ENCODE measurements at places on chromosomes 7 and 10. TPM values are rescaled to one million over a fixed set of nuclear protein-coding genes. Genes with fewer than 3 reads are reported as not detected.

Gene HOXA4
- not detected for total RNA-seq

DNA sequence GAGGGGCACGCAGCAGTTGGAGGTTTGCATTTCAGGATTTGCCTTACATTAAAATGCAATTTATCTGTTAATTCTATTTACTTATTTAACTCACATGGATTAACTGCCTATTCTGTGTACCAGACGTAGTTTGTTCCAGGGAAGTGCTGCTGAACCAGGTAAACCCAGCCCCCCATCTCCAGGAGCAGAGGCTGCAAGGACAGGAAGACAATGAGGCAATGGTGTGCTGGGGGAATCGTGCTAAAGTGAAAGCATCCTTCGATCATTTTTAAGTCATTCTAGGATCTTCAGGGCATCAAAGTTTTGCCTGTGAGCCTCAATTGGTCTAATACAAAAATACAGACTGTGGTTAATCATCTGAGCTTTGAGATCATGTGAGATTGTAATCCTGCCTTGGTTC lies 166.4 kb downstream of the DNAJB6 start:
- H3K4me3 ChIP-seq: no peak overlapping the region
- H3K27ac ChIP-seq: no peak overlapping the region
- no peaks in the 10 kb centered on the region for H3K36me3 ChIP-seq
- H3K4me1 ChIP-seq: no peaks in the 10 kb centered on the region
- H3K27me3 ChIP-seq: no peaks in the 10 kb centered on the region
- DNase-seq: no peak

- DNase-seq: no peak
- no peak overlapping the region for H3K4me3 ChIP-seq
- H3K36me3 ChIP-seq: no peaks in the 10 kb centered on the region
- H3K4me1 ChIP-seq: no peaks in the 10 kb centered on the region
- no peaks in the 10 kb centered on the region for H3K27me3 ChIP-seq
- no peak overlapping the region for H3K27ac ChIP-seq
These were observed 66.7 kb upstream of the GPR26 start for GRCh38 chr10:123599366-123599849.

DNA sequence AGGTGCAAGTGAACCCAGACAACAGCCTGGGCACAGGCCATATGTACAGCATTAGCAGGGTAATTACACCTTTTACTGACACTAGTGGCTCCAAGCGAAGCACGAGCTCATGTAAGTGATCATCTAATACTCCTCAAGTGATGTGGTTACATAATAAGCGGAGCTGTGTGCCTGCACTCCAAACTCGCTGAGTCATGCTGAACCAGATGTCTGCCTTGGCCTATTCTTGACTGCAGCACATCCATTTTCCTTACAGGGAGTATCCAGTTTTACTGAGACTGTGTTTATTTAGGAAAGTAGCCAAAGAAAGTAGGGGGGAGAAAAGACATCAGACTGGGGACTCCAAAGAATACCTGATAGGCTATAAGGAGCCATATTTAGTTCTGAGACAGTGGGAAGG lies 90.1 kb downstream of the GRM3 start:
- H3K4me3 ChIP-seq: no peak overlapping the region
- no peak overlapping the region for H3K27ac ChIP-seq
- no peaks in the 10 kb centered on the region for H3K27me3 ChIP-seq

DNA sequence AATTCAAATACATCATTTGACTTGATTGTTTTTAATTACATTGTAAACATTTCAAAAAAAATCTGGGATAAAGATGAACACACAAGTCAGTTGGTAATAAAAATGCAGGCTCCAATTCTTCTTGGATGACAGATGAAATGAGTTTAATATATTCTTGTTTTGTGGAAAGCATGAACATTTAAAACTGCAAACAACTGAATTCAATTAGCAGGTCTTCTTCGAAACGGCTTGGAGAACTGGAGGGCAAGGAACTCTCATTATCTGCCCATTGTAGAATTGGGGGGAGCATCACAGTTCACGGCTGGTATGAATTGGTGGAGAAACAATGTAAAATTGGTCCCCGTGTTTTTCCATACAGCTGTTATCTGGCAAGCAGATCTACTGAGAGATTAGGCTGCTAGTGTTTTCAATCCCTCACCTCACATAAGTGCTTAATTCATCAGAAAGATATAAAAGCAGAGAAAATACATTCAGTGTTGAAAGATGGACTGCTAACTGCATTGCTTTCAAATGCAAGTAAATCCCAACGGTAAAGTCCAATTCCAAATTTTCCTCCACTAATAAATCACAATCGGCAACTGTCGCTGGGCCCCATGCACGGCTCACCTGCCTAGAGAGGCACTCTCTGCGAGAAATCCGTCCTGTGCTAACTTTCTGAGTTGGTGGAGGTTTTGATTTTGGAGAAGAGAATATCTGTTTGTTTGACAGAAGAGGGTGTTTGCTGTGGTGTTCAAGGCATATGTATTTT lies 199.5 kb downstream of the ZNF438 start:
- no peak for DNase-seq
- H3K36me3 ChIP-seq: no peaks in the 10 kb centered on the region
- no peak overlapping the region for H3K27ac ChIP-seq
- no peak overlapping the region for H3K4me3 ChIP-seq
- no peaks in the 10 kb centered on the region for H3K4me1 ChIP-seq

- H3K36me3 ChIP-seq: no peaks in the 10 kb centered on the region
- H3K4me3 ChIP-seq: no peak overlapping the region
- no peak for DNase-seq
- no peaks in the 10 kb centered on the region for H3K4me1 ChIP-seq
These were observed 31.5 kb upstream of the SLC13A1 start for GRCh38 chr7:123231021-123232000.
